ENCODE measurements at places on chromosomes 4 and X.

DNA sequence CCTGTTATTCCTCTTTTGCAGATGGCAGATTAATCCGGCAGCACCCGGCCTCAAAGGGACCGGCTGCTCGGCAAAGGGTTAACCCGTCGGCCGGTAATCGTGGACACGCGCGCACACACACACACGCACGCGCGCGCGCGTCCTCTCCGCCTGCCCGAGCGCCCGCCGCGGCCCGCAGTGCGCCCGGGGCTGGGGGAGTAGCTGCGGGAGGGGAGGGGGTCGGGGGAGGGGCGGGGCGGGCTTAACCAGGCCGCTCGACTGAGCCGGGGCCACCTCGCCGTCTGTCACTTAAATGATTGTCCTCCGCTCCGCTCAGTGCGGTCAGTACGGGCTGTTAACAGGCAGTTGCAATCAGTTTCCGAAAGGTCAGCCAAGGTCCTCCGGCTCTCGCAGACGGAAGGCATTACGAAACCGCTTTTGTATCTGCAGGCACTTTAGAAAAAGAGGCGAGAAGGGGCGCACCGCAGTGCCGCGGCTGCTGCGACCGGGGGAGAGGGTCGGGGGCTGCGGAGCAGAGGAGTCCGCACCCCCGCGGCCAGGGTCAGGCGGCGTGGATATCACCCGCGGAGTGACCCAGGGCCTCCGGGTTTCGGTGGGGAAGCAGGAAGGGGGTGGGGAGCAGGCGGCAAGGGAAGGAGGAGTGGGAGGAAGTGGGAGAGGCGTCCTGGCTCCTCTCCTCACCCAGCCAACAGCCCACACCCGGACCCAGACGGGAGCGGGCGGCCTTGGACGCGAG, 57.3 kb upstream of the BCOR start:
- DNase-seq, result no peak

DNA sequence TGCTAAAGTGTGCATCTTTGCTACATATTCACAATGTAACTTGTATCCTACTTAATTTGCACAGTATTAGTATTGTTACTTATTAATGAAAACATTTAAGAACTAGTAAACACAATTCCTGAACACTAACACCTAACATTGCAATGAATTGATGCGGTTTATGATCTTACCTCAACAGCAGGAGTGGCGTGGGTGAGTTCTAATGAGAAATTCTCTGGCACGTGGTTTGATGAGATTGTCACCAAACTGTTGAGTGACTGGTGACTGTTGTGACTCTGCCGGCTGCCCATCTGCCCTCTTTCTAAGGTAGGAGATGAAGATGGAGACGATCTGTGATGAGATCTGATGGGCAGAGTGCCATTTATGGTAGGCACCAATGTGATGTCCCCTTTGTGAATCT, 2.9 kb downstream of the PCDH18 start:
- DNase-seq, result no peak

DNA sequence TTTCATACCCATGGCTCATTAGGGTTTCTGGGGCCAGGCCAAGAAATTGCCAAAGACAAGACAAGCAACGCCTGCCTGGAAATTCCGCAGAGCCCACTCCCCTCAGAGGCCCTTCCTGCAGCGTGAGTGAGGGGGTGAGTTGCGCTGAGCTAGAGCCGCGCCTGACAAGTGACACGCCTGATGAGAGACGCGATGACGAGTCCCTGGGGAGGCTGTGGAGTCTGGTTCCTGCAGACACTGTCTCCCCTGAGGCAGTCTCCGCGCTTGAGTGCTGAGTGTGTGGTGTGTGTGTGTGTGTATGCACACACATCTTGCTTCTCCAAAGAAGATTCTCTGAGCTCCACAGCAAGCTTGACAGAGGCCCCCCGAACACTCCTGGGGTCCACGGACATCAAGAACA, 269.8 kb downstream of the BCOR start:
- no peak for DNase-seq

- no peak for DNase-seq
These were observed 292.3 kb upstream of the GK2 start for GRCh38 chr4:79700356-79700755.

GRCh38 chr4:162075726-162076125, 88.1 kb downstream of the FSTL5 start:
- DNase-seq, result no peak

DNA sequence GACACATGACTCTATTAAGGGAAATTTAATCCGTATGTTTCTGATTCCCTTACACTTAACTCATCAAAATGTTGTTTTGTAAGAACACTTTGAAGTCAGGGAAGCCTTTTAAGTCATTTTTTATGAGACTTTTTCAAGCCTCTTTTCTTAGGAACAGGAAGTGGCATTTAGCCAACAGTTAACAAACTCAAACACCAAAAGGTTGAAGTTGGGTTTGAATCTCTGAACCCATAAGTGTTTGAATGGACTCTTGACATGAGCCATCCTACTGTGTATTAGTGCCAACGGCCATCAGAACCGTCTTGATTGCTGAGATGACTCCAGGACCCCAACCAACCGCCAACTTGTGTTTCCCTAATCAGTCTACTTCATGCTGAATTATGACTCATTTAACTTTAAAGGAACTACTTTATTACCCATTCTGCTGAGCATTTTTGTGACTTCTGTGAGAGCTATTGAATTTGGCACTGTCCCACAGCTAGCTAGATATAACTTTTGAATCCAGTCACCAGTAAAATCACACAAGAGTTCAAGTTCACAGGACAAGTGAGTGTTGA, 209.1 kb upstream of the FAT1 start:
- no peak for DNase-seq

- no peak for DNase-seq
These were observed 249.4 kb downstream of the ADAMTS3 start for GRCh38 chr4:72319601-72320021.

DNA sequence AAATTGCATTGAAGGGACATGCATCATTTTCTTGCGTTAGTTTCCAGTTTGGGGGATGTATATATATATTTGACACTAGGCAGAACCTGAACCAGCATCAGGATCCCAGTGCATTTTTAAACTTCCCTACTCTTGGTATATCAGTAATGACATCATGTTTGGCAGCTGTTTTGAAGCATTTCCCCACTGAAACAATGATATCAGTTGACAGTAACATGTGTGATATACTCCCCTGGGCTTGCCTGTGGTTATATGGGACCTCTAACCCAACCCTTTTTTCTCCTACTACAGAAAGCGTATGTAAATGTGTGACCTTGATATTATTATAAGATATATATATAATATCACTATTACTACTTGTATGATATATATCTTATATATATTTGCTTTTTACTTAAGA, 225.9 kb upstream of the CASK start:
- no peak for DNase-seq

DNA sequence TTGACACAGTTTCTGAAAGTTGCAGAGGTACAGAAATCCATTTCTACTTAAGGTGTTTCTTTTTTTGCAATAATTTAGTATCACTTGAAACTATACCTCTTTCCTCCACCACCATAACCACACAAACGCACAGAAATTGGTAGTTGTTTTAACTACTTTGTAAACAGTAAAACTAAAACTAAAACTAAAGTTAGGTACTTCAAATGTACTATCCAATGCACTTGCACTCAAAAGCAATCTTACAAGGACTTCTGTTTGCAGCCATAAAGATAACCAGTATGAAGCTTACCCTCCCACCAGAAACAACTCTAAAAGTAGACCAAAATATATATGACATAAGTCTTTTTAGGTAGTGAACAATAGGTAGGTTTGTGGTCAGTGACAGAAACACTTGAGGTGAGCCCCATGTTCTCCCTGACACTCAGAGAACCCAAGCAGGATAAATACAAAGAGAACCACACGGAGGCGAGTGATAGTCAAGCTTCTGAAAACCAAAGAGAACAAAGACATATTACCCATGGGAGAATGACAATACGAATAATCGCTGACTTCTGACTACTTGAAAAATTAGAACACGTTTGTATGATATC, 72.2 kb upstream of the VBP1 start:
- no peak for DNase-seq

DNA sequence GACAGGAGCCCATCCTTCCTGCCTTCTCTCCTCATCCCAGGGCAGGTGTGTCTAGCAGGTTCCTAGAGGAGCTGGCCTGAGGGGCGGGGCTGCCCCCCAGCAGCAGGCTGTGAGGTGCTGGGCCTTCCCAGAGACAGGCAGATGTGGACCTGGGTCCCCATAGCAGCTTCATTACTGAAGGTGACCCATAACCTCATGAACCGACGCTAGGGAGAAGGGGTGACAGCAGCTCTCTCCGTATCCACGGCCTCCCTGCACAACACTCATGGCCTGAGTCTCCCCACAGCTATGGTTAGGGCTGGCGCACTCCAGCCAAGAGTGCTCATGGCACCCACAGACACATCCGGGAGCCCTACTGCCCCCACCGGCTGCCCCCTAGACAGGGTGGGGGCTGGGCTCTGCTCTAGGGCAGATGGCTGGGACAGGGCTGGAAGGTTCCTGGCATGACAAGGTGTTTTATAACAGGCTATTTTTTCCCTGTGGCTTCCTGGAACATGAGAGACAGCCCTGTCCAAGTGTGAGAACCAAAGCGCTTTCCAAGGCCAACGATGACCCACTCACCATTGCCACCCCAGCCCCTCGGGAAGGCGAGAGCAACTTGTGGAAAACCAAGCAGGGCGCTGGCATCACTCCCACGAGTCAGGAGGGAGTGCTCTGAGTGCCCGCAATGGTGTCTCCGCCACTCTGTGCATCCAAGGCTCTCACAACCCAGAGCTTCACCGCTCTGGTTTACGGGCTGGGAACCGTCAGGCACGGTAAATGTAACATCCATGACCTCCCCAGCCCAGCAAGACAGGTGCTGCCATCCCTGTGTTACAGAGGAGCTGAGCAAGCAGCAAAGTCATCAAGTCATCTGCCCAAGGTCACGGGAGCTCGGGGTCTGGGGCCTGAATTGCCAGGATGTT, 59.8 kb downstream of the ACOX3 start:
- DNase-seq, result no peak

Data from activated effector memory CD4-positive, alpha-beta T cell treated with anti-CD3 and anti-CD28 coated beads, Interleukin-2, amount 50 U/mL, for 16 hours (primary cell).